Natural killer cell (primary cell): ENCODE measurements at places on chromosomes 5 and 9. TPM values are rescaled to one million over a fixed set of nuclear protein-coding genes. Genes with fewer than 3 reads are reported as not detected.

- DNase-seq: no peak
Measured at GRCh38 chr5:173612948-173613347, 3.5 kb downstream of the BOD1 start.

GRCh38 chr5:127673117-127673800 lies 24.4 kb downstream of the CTXN3 start:
- no peak for DNase-seq

DNA sequence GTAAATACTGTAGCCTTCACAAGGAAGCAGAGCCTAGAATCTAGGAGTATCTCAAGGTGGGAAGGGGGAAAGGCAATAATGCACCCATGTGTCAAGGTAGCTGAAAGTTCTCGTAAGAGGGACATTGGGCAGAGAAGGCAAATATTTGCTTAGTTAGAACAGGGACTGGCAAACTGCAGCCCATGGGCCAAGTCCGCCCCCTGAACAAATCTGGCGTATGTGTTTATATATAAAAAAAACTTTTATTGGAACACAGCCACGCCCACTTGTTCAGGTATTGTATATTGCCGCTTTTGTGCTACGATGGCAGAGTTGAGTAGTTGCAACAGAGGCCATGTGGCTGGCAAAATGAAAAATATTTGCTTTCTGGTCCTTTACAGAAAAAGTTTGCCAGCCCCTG lies 16.1 kb downstream of the KCNN2 start:
- no peak for DNase-seq

DOCK8 gene
- 211 TPM for total RNA-seq

DNA sequence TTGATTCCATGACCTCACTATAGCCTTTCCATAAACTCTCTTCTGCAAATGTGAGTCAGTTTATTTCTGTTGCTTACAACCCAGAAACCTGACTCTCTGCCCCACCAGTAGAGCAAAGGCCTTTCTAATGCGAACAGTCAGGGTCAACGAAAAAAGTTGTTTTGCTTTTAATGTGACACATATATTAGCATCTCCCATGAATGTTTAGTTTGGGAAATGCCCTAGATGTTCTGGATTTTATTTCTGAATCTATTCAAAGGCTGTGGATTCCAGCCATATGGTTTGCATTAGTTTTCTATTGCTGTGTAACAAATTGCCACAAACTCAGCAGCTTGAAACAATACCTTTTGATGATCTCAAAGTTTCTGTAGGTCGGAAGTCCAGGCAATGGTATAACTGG lies 193.5 kb downstream of the GNA14 start:
- DNase-seq: no peak
